Fibroblast of lung (primary cell): ENCODE measurements at places on chromosomes 6 and 20. TPM values are rescaled to one million over a fixed set of nuclear protein-coding genes. Genes with fewer than 3 reads are reported as not detected.

HSPA1L gene
- total RNA-seq: 2.1 and 3.1 TPM in 2 replicates

PM20D2 gene
- total RNA-seq: 9.0 and 10.1 TPM in 2 replicates

SMPDL3A gene
- 19.8 and 51.4 TPM in 2 replicates for total RNA-seq

MLN gene
- total RNA-seq: not detected in 2 replicates

GDAP1L1 gene
- total RNA-seq: not detected in 2 replicates

TAGAP gene
- under 0.01 TPM in 1 of 2 replicates, not detected in the other for total RNA-seq

LPIN3 gene
- total RNA-seq: 3.1 and 5.1 TPM in 2 replicates

ESF1 gene
- total RNA-seq: 13.2 and 15.2 TPM in 2 replicates

CCN6 gene
- not detected in 2 replicates for total RNA-seq

GMPR gene
- 7.2 and 13.2 TPM in 2 replicates for total RNA-seq

DEFB124 gene
- not detected in 2 replicates for total RNA-seq

SCRT2 gene
- total RNA-seq: not detected in 2 replicates

RAMACL gene
- 2.3 and 5.0 TPM in 2 replicates for total RNA-seq

ADGRF4 gene
- total RNA-seq: under 0.01 TPM in 1 of 2 replicates, not detected in the other

SOBP gene
- total RNA-seq: 5.6 and 6.3 TPM in 2 replicates

CNPY3 gene
- 23.9 and 30.4 TPM in 2 replicates for total RNA-seq

GPSM3 gene
- 1.3 and 2.3 TPM in 2 replicates for total RNA-seq

GPLD1 gene
- total RNA-seq: under 0.01 TPM in 2 replicates

PRPH2 gene
- 5.1 and 8.6 TPM in 2 replicates for total RNA-seq

MSH5 gene
- 2.3 and 4.3 TPM in 2 replicates for total RNA-seq

TXLNB gene
- 1.2 and 1.5 TPM in 2 replicates for total RNA-seq

HLA-DQB2 gene
- total RNA-seq: not detected in 2 replicates

ANGPT4 gene
- under 0.01 TPM in 2 replicates for total RNA-seq

FAM217A gene
- not detected in 2 replicates for total RNA-seq

TRERF1 gene
- 4.1 and 8.3 TPM in 2 replicates for total RNA-seq

MCUR1 gene
- total RNA-seq: 6.3 and 7.4 TPM in 2 replicates

MATN4 gene
- total RNA-seq: under 0.01 TPM in 2 replicates

TTLL9 gene
- total RNA-seq: not detected in 2 replicates

LSM14B gene
- 46.7 and 48.7 TPM in 2 replicates for total RNA-seq

RGS19 gene
- total RNA-seq: 9.1 and 11.6 TPM in 2 replicates
